ENCODE measurements at places on chromosomes 2 and 18.
A peak's percentile ranks its signal among the peaks of the same experiment; 100 is the strongest.

- DNase-seq, result peak; percentile 18
Observed at GRCh38 chr2:189580241-189580651, 340 bp downstream of the SLC40A1 start.

GRCh38 chr2:98818164-98818563, 87.2 kb upstream of the MGAT4A start:
- no peak for DNase-seq

- no peak for DNase-seq
Observed at GRCh38 chr2:229931241-229931640, 8.9 kb downstream of the FBXO36 start.

GRCh38 chr2:132901661-132902060, 231.7 kb upstream of the LYPD1 start:
- DNase-seq, result no peak

GRCh38 chr2:12207491-12207890, 461.1 kb downstream of the LPIN1 start:
- DNase-seq, result no peak

DNA sequence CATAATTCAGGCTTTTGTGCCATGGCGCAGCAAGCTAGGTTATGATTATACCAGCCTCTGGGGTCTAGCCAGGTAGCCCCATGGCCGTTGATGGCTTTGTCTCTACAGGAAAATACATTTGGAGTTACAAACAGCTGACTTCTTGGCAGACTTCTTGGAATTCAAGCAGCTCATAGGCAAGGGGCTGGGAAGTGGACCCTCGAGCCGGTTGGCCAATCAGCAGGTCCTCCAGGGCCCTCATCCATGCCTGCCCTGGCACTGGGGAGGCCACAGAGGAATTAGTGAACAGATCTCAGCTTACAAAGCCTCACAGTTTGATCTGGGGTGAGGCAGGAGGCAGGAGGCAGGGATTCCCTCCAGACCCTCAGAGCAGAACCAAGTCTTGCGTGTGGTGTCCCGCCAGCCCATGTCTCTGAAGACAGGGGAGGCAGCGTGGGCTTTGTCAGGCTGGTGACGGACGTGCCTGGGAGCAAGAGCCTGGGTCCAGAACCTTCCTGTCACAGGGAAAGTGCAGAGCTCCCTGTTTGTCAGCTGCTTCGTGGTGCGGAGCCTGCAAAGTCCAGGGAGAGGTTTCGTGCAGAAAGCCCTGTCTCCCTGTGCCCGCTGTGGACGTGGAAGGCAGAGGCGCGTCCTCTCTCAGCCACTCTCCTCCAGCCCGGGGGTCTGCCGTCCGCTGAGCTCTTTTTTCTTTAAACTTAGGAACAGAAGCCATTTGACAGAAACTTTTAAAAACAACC, 131.7 kb downstream of the KLHL29 start:
- DNase-seq, result no peak

GRCh38 chr2:137420744-137421143, 543.5 kb upstream of the HNMT start:
- no peak for DNase-seq

DNA sequence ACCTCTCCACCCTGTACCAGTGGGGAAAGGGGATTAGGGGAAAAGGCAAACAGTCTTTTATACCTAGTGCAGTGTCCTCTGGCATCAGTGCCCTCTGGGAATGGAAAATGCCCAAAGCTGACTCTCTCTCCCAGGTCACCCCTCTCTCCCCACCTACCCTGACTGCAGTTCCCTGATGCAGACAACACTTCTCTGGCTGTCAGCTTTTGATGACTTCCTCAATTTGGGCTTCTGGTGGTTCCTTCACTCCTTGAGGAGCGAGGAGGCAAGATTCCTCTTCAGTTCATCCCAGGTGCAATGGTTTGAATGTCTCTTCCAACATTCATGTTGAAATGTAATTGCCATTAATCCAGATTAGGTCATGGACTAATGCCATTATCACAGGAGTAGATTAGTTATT, 19.7 kb upstream of the PPM1B start:
- no peak for DNase-seq

GRCh38 chr2:241015439-241015838, 17.0 kb downstream of the SNED1 start:
- DNase-seq, result no peak

DNA sequence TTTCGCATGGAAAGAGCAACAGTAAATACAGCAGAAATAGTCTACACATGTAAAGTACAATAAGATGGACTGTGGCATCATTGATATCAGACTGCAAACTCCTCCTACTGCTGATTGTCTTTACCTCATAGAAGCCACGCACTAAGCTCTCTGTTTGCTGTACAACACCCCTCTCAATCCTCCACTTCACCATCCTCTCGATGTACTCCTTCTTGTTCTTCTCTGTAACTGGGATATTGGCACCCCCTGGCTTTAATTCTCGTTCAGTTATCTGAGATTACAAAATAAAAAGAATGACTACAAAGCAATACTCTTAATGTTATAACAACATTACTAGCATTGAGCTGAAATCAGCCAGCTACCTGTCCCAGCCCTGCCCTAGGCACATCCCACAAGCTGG, 49.3 kb upstream of the STK17B start:
- peak; percentile 55 for DNase-seq

GRCh38 chr2:221616561-221616960, 44.5 kb upstream of the EPHA4 start:
- no peak for DNase-seq

DNA sequence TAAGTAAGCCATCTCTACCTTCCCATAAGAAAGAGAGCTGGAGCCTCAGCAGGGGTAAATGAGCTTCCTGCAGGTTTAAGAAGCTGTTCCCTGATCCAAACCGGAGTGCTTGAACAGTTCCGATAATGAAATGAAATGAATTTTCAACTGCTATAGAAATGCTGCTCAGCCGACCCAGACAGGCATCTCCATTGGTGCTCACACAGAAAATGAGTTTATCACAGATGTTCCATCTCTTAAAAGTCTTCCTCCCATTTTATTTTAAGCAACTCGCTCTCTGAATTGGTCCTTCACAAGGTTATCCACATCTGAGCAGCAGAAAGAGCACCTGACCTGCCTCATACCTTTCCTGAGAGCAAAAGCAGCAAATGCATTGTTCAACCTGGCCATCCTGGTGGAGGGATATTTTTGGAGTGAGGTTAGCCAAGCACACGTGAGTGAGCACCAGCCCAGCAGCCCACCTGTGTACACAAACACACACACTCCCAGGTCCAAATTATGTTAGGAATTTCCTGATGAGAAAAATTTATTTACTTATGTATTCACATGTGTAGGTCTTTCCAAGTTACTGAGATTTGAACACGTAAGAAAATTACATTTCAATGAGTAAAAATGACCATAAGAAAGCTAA, 42.2 kb upstream of the CCDC68 start:
- no peak for DNase-seq

DNA sequence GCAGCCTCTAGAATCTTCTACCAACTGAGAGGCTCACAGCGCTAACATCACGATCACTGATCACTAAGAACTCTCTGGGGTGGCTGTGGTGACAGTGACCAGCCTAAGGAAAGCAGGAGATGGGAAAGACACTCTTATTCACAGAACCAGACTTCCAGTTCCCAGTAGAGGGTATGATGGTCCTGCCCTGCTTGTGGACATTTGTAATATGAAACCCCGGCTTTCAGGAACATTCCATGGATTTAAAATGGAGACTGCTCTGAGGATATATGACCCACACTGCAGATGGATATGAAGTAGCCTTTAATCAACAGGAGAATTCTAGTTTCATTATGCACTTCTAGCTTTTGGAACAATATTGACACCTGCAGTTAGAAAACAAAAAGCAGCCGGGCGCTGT, 131.8 kb downstream of the AFF3 start:
- DNase-seq, result no peak

GRCh38 chr2:99710721-99711120, 220.9 kb upstream of the REV1 start:
- DNase-seq, result no peak

GRCh38 chr2:158786897-158787296, 8.2 kb upstream of the DAPL1 start:
- DNase-seq, result no peak

DNA sequence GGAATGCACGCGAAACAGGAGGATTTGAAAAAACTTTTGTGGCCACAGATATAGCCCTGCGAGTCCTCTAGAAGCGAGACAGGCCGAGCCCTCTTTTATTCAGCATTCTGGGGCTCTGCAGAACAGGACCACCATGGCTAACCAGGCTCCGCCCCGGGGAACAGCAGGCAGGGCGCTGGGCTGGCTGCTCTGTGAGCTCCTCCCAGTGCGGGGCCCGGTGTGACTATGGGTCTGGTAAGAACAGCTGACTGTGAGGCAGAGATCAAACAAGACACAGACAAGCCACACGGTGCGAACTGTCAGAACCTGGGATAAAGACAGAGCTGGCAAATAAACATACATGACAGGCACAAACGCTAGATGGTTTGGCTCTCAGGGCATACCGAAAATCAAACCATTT, 15.5 kb downstream of the PXDN start:
- DNase-seq, result no peak

- no peak for DNase-seq
Observed at GRCh38 chr18:48116873-48117630, 186.6 kb upstream of the SMAD2 start.

DNA sequence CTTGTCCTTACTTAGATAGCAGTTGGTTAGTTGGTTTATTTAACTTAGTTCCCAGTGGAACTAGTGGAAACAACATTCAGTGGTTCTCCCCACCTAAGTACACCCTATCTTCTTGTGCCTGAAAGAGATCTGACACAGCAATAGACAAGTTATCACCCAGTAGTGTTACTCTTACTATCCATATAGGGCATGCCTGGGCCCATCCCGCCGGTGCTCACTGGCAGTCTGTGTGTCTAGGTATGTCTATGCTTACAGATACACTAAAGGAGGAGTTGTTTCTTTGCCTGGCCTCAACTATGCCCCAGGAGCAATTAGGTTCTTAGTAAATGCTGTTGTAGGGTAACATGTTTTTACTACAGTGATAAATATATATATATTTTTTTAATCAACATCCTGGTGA, 12.0 kb upstream of the NRP2 start:
- DNase-seq, result no peak

- DNase-seq, result no peak
Observed at GRCh38 chr18:31546476-31546875, 45.2 kb upstream of the TTR start.

- DNase-seq, result no peak
Observed at GRCh38 chr2:34401186-34401585, 802.1 kb upstream of the FAM98A start.

DNA sequence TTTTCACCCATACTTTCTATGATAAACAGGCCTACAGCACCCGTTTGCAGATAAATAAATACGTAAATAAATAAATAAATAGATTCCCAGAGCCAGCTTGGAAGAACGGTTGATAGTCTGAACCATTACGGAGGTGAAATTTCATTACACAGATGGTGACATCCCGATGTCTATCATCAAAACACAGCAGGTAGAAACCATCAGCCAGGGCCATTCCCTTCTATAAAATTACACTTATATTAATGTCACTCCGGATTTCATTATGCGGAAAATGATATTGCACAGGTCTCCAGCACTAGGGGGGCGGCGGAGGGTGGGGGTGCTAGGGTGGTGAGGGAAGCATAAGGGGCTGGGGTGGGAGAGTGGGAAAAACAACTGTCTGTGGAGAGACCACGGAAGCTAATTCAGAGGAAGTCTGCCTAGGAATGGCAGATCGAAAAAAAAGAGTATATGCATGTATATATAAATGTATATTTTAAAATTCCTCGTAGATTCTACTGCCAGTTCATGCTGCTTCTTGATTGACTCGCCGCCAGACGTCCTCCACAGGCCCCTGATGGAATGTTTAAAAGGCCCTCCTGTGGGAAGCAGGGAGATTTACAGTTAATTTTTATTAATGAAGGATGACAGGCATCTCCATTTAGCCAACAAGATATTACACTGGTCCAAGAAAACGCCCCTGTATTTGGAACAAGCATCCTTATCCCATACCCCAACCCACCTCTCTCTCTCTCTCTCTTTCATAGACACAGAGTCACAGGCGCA, 1906.0 kb upstream of the PIK3C3 start:
- DNase-seq, result no peak

- no peak for DNase-seq
Observed at GRCh38 chr2:27073782-27074181, 2.3 kb upstream of the OST4 start.

DNA sequence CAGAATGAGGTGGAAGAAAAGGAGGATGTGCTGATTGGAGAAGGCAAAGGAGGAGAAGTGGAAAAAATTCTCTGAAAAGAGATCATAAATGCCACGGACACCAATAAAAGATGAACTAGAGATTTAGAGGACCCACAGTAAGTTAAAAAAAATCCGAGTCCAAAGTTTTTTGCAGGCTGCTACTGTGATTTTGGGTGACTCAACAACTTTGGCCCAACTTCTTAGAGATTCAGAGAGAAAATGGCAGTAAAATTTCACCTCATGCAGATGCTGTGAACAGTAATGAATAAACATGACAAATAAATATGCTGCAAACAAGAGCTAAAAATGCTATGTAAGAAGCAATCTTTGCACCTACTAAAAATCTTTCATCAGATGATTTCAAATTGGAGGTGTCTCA, 176.9 kb upstream of the SESTD1 start:
- DNase-seq, result no peak

- DNase-seq, result no peak
Observed at GRCh38 chr2:211946960-211947359, 591.6 kb downstream of the ERBB4 start.

- no peak for DNase-seq
Observed at GRCh38 chr2:104415284-104415683, 438.6 kb upstream of the POU3F3 start.

GRCh38 chr2:109523121-109523520, 90.6 kb downstream of the SEPTIN10 start:
- DNase-seq, result no peak

- no peak for DNase-seq
Observed at GRCh38 chr2:108934583-108935245, 54.3 kb downstream of the EDAR start.

- no peak for DNase-seq
Observed at GRCh38 chr2:160561551-160562295, 68.1 kb upstream of the RBMS1 start.

GRCh38 chr18:67302043-67302442, 214.5 kb downstream of the DSEL start:
- no peak for DNase-seq

DNA sequence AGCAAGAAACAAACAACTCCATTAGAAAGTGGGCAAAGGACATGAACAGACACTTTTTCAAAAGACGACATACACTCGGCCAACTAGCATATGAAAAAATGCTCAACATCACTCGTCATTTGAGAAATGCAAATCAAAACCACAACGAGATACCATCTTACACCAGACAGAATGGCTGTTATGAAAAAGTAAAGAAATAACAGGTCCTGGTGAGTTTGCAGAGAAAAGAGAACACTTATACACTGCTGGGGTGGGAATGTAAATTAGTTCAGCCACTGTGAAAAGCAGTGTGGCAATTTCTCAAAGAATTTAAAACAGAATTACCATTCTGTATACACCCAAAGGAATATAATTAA, 130.5 kb downstream of the PLCL1 start:
- peak; percentile 10 for DNase-seq

- DNase-seq, result no peak
Observed at GRCh38 chr2:114294741-114295140, 147.7 kb upstream of the DPP10 start.

- DNase-seq, result no peak
Observed at GRCh38 chr2:144146076-144146475, 373.8 kb downstream of the ZEB2 start.

Measured in CD4-positive, alpha-beta T cell treated with Interleukin-6 at 100 ng/mL for 8 hours (primary cell).